Skin of body (tissue), 3 donors: ENCODE measurements at places on chromosomes 6 and 20. TPM values are rescaled to one million over a fixed set of nuclear protein-coding genes. Genes with fewer than 3 reads are reported as not detected.

- DNase-seq: no peak
These were observed 11.7 kb downstream of the HCK start for GRCh38 chr20:32063695-32064094.

DNA sequence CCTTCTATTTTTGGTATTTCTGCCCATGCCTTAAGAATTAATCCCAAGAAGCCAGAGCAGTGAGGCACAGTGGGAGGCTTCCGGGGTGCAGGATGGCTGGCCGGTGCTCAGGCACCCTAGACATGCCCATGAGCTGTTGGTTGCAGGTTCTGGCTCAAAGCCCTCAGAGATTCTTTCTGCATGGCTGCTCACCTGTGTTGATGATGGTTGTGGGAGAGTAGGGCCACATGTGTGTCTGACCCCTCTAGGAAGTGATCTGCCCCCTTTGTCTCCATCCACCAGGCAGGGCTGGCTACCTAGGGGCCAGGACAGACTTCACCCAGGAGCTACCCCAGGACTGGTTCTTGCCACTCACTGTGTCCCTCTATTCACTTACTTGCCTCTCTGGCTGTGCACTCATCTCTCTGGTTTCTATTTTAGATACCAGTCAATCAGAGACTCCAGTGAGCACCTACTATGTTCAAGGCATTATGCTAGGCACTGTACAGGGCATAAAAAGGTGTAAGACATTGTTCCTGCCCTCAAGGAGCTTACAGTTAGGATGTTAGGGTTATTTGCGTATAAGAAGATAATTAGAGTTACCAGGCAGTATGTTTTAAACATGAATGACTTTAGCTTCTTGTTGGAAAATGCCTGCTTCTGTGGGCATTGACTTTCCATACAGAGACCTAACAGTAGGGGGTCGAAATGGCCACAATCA is 16.8 kb downstream of the CD83 start:
- DNase-seq: no peak

Gene KCNS1
- 0.49 TPM for total RNA-seq

DNA sequence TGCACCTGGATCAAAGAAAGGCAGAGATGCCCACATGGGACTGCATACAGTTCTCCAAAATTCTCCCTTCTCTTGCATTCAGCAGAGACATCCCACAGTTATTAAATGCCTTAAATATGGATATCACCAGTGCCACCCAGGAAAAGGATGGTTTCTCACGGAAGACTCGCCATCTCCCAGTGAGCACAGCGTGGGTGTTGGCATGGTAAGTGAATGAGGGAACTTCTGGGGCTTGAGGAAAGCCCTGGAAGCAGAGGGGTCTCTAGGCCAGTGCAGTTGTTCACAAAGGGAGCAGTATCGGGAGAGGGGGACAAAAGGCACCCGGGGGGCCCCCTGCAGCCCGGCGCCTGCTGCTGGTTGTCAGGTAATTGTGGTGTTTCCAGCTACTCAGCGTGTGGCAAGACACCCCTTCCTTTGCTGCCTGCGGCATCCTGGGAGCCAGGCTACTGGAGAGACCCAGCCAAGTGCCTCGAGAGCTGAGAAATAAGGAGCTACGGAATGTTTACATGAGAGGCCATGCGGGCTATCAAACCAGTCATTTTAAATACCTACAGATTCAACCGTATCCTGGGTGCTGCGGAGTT is 125.4 kb downstream of the PXDC1 start:
- DNase-seq: no peak

Gene CCM2L
- 3.0 TPM for total RNA-seq

GRCh38 chr6:39021041-39021440 is 27.5 kb upstream of the GLP1R start:
- DNase-seq: no peak

DNA sequence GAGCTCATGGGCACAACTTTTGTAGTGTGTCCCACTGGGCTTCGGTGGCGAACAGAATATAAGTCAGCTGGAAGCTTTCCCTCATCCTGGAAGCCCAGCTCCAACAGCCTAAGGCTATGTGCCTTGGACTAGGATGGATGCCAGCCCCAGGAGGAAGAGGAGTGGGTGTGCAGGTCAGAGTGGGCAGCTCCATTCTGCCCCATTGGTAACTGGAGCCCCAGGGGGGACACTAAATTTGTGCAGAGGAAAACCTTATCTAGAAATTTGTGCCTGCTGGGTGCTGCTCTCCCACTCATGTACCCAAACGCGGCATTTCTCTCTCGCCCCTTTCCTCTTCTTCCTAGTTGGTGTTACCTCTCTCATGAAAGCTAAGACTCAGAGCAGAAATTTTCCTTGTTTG is 253.9 kb upstream of the MAN1A1 start:
- no peak for DNase-seq

- DNase-seq: no peak
These were observed 308.3 kb downstream of the LAMA2 start for GRCh38 chr6:129191235-129191634.

DNA sequence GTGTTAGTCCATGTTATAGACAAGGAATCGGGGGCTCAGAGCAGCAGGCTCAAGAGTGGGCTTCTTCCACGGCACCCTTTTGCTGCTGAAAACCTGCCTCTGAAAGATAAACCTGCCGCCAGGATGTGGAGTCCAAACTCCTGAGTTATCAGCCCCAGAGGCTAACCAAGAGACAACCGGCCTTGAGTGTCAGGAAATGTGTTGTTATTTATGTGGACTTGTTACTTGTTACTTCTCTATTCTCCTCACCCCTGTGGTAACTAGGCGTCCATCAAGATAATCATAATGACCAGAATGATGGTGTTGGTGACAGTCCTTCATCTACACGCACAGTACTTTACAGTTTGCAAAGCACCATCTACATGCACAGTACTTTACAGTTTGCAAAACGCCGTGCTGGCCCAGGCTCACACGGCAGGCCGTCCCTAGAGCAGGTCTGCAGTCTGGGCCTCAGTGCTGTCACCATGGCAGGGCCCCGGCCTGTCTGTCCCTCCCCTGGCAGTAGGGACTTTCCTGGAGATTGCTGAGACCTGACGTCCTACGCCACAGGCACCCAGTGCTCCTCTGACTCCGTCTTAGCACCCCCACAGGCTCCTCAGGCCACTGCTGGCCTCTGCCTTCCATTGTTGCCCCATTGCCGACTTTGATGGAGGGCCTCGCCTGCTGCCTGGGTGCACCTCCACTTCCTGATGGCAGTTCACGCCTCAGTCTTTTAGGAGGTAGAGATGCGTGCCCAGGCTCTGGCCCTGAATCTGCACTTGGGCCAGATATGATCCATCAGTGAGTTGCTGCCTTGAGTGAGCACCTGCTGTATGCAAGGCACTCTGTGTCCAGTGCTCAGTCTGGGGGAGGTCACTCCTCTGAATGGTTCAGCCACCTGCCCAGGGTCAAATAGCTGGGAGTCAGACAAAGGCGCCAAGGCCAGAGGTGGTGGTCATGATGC is 9.1 kb upstream of the BPIFB4 start:
- DNase-seq: no peak

DNA sequence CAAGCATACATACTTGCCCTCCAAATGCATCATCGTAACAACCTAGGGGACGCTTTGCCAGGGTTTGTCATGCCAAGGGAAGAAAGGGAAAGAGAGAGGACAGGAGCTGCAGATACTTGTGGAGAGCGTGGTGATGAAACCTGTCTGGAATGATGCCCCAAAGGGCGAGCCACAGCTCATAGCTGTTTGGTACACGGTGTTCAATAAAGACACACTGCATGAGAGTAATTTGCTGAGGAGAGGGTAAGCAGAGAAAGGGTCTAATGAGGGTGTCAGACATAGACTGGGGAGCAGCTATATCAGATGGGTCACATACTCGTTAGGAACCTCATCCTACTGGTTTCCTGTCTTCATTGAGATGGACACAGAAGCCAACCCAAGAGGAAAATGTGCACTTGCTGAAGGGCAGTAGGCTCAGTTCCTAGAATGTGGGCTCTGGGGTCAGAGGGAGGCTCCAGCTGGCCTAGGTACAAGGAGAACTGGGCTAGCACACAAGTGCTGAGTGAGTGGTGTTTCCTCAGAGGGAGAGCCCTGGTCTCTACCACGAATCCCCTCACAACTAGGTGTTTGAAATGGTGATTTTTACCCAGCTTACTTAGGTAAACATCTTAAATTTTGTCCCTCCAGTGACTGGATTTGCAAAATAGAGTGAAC is 5.2 kb upstream of the FOXO3 start:
- DNase-seq: no peak

GRCh38 chr20:56996533-56996932 is 269.9 kb downstream of the BMP7 start:
- DNase-seq: no peak

DNA sequence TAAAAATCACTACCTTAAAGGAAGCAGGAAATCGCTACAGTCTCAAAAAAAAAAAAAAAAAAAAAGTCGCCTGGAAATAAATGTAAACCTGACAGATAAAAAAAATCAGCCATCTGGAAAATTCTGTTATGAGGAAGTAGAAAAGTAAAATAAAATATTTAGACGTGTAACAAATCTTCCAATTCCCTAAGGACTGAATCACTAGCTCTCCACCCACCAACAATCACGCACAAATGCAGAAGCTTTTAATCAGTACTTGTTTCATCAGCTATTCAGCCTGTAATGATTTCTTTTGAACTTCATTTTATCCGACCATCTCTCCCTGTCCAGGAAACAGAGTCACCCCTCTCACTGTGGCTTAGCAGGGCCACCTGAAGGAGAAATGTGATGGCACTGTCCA is 59.0 kb downstream of the SLC23A2 start:
- DNase-seq: no peak

Gene MPC1
- total RNA-seq: 55.9 TPM

DNA sequence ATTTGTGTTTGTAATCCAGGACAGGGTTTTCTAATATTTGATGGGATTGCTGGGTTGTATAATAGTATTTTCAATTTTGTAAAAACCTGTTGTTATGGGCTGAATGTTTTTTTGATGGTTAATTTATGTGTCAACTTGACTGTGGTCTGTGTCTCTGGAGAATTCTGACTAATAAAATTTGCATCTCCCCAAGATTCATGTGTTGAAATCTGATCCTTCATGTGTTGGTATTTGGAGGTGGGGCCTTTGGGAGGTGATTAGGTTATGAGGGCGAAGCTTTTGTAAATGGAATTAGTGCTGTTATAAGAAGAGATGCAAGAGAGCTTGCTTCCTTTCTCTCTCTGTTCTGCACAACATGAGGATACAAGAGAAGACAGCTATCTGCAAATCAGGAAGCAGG is 48.7 kb upstream of the SAMD5 start:
- no peak for DNase-seq

GRCh38 chr20:49818816-49819215 is 6.2 kb downstream of the SLC9A8 start:
- DNase-seq: no peak

GRCh38 chr20:4956200-4956810 is 45.0 kb downstream of the SLC23A2 start:
- peak; percentile 63 for DNase-seq

Gene PRPH2
- 2.8 TPM for total RNA-seq

- DNase-seq: peak; percentile 11
These were observed at the start of gene BMP2 for GRCh38 chr20:6767536-6768227. BMP2 (plus strand) TSS chr20:6767686; CDS start chr20:6770127, 2,441 bp downstream.

- DNase-seq: no peak
These were observed 37.0 kb downstream of the CDKAL1 start for GRCh38 chr6:20571261-20571660.

DNA sequence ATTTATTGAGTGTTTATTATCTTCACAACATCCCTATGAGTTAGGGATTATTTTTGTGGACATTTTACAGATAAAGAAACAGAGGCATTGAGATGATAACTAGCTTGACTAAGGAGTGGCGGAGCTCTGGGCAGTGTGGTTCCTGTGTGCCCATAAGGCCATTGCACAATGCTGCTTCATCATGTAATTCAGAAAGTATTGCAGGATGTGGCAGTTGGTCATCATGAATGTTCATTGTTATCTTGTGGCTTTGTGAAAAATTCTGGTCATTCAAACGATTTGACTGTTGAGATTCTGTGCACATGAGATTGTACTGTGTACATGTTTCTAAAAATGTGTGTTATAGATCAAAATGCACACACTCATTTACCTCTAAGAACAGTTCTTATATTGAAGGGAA is 150.8 kb downstream of the ESR1 start:
- no peak for DNase-seq

Gene SIRPB2
- total RNA-seq: 1.8 TPM

DNA sequence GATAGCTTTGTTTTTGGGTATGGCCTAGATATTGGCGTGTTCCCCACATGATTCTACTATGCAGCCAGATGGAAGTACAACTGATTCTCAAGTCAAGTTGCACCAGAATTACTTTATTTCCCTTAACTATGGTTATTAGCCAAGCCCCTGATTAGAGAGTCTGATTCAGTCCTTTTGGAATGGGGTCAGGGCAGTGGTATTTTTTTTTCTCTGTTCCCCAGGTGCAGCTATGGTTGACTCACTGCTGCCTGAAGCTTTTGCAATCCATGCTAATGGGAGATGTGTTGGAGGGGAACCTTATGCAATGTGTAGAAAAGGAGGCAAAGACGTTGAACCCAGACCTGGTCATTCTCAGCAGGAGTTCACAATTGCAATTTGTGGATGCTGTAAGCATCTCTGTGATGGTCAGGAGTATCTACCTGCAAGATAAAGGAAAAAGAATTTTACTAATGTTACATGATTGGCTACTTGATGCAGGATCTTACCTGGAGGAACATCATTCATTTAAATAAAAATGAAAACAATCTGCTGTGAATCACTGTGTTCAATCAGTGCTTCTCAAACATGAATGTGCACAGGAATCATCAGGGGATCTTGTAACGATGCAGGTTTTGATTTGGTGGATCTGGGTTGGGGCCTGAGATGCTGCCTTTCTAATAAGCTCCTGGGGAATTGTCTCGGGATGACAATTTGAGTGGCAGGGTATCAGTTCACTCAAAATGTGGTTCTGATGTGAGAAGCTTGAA is 49.4 kb downstream of the PFDN4 start:
- DNase-seq: peak; percentile 15

Gene RIN2
- 34.8 TPM for total RNA-seq

GRCh38 chr6:90729057-90729456 is 142.2 kb upstream of the MAP3K7 start:
- no peak for DNase-seq

DNA sequence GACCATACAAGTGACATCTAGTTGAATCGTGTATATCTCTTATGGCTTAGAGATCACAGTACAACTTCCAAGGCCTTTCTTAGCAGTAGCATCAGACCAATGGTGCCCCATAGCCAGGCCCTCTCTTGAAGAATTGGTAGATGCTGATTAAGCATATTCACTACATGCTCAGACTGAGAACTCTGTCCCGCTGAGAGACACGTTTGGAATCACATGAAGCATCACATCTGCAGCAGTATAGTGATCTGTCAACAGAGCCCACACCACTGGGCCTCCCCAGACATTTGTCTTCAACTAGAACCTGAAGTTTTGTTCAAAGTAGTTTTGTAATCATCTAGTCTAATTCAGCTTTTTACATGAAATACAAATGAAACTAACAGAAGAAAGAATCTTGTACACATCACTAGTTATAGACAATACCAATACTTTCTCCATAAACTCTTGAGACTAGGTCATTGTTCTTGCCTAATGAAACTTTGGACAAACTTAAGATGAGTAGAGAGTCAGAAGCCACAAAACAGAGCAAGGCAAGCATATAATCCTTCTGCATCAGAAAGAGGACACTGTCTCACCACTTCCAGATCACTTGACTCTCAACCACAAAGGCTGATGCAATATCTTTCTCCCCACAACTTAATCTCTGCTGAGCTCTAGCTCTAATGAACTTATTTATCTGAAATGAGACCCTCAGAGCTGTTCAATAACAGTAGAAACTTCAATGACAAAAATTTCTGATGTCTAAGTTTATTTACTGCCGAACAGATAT is 182.7 kb downstream of the TBX18 start:
- no peak for DNase-seq

Gene CST2
- total RNA-seq: not detected
